G401 (cell line): ENCODE measurements at places on chromosomes 3 and 15. TPM values are rescaled to one million over a fixed set of nuclear protein-coding genes. Genes with fewer than 3 reads are reported as not detected.

PLCB2 gene
- total RNA-seq, result 99.6 and 145 TPM in 2 replicates

CCR3 gene
- total RNA-seq, result 1.1 and 11.5 TPM in 2 replicates

PAQR9 gene
- 0.06 TPM in 1 of 2 replicates, not detected in the other for total RNA-seq

STRA6 gene
- total RNA-seq, result 17.2 and 23.9 TPM in 2 replicates

SSR3 gene
- 135 and 144 TPM in 2 replicates for total RNA-seq

GPR149 gene
- 0.62 and 3.2 TPM in 2 replicates for total RNA-seq

GOLGA6L2 gene
- not detected in 2 replicates for total RNA-seq

THBS1 gene
- 15.6 and 15.9 TPM in 2 replicates for total RNA-seq

PYGO1 gene
- 15.3 and 24.7 TPM in 2 replicates for total RNA-seq

MAGEL2 gene
- total RNA-seq, result not detected in 2 replicates

GOLGA8T gene
- total RNA-seq, result not detected in 2 replicates

HTR3E gene
- total RNA-seq, result not detected in 2 replicates

ARGFX gene
- not detected in 2 replicates for total RNA-seq

GRM7 gene
- total RNA-seq, result not detected in 2 replicates
